AG10803 (cell line): ENCODE measurements at places on chromosomes 1 and 21.
A peak's percentile ranks its signal among the peaks of the same experiment; 100 is the strongest.

GRCh38 chr1:94654031-94654430 is 112.5 kb upstream of the F3 start:
- peak; percentile 43 for DNase-seq

DNA sequence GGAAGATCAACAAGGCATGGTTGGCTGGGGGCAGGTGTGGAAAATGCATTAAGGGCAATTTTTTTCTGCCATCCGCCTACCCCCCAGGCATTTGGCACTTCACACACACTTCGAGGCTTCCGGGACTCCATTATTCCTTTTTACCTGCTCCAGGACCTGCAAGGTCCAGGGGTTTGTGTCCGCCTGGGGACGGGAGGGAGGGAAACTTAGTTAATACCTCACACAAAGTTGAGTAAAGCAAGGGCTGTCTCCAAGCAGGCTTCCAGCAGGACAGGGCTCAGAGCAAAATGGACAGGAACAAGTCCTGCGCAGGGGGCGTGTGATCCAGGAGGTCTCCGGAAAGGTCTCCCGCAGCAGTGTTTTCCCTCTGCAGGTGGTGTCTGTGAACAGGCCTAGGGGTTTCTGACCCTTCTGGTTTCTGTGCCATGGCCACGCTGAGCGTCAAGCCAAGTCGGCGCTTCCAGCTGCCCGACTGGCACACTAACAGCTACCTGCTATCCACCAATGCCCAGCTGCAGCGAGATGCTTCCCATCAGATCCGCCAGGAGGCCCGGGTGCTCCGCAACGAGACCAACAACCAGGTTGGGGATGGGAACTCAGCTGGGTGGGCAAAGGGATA is 712 bp downstream of the TEKT2 start:
- DNase-seq = no peak

DNA sequence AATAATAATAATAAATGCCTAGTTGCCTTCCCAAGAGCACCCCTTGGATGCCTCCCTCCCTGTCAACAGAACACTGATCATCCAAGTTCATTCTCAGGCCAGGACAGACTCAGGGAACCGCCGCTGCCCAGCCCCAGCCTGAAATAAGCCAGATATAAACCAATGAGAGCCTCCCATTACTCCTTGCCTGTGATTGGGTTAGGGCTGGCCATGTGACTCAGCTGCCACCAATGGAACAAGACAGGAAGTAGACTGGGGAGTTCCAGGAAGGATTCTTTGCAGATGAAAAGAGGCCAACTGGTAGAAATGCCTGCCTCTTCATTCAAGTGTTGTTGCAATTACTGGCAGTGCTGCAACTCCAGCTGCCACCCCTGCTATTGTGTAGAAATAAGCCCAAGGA is 146.4 kb upstream of the TIAM1 start:
- no peak for DNase-seq

GRCh38 chr1:151143057-151143435 is 3.4 kb downstream of the SEMA6C start:
- DNase-seq = no peak

GRCh38 chr1:157085421-157085820 is 14.2 kb downstream of the ETV3L start:
- peak; percentile 62 for DNase-seq

DNA sequence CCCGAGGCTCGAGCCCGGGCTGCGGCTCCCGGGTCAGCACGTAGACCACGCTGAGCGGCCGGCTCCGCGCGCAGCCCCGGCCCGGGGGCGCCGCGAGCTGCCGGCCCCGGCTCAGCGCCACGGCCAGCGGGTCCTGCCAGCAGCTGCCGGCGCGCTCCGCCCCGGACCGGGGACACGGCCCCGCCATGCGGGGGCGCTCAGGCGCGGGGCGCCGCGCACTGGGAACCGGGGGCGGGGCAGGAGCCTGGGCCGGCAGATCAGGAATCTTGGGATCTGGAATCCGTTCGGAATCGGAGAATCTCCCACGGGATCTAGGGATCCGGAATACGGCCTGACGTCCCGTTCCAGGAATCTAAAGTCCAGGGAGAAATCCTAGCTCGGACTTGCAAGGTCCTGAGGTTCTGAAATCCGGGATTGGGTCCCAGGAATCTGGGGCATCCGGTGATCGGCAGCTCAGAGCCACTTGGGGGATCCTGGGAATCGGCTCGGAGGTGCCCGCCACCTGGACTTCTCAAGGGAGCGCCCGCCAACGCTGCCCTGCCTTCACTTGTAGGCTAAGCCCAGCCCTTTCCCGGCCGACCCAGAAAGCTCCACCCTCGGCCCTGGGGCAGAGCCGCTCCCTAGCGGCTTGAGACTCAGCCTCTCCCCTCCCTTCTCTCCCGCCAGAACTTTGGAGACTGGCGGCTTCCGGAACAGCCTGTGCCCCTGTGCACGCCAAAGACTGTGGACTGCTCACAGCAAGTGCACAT is at the start of gene MAP3K6:
Gene MAP3K6, minus strand, starts transcription at position 551 of the 749 bp plus-strand sequence. Its CDS starts 364 bp downstream, at position 187.
- DNase-seq = peak; percentile 76

DNA sequence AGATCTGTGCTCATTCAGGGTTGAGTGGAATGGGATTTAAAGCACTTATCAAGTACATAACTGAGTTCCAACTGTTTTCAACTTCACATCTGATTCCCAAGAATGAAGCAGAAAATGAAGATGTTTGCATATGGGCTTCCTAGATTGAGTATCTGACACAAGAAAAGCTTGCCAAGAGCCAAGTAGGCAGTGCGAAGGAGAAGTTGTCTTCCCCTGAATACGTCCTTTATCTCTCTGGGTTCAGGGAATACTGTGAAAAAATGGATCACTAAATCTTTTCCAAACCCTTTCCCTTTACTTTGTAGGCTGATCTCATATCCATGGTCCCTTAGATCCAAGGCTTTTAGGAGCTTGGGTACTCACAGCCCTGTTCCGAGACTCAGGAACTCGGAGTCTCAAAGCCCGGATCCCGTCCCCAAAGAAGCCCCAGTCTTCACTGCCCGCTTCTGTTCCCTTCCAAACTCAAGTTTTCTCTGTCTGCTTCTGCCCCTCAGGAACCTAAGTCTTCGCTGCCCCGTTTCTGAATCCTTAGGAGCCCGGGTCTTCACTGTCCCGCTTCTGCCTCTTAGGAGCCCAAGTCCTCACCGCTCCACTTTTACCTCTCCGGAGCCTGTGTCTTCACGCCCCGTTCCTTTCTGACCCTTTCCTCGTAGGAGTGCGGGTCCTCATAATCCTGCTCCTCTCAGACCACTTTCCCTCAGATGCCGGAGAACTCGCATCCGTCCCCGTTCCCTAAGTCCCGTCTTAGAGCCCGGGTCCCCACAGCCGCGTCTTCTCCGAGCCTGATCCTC is 616 bp downstream of the TAF12 start:
- no peak for DNase-seq

DNA sequence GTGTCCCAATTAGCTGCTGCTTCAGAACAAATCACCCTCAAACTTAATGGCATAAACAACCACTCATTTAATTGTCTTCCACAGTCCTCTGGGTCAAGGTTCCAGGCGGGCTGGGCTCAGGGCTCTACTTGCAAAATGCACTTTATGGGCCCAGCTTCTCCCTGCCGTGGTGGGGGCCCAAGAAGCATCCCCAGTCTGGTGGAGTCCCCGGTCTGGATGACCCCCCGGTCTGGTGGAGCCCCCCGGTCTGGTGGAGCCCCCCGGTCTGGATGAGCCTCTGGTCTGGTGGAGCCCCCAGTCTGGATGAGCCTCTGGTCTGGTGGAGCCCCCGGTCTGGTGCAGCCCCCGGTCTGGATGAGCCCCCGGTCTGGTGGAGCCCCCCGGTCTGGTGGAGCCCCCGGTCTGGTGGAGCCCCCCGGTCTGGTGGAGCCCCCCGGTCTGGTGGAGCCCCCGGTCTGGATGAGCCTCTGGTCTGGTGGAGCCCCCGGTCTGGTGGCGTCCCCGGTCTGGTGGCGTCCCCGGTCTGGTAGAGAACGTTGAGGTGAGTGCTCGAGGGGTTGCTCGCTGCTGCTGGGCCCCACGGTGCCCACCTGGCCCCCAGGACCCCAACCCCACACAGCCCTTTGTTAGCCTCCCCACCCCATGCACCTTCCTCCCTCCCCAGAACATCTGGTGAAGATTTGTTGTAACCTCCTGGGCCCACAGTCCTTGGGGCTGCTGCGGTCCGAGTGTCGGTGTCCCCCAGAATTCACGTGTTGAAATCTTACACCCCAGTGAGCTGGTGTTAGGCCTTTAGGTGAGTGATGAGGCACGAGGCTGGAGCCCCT is 33.8 kb downstream of the POFUT2 start:
- no peak for DNase-seq

GRCh38 chr1:61864489-61864888 is 122.2 kb downstream of the PATJ start:
- no peak for DNase-seq

GRCh38 chr1:46807046-46807972 is 8.5 kb downstream of the CYP4B1 start:
- DNase-seq = no peak

DNA sequence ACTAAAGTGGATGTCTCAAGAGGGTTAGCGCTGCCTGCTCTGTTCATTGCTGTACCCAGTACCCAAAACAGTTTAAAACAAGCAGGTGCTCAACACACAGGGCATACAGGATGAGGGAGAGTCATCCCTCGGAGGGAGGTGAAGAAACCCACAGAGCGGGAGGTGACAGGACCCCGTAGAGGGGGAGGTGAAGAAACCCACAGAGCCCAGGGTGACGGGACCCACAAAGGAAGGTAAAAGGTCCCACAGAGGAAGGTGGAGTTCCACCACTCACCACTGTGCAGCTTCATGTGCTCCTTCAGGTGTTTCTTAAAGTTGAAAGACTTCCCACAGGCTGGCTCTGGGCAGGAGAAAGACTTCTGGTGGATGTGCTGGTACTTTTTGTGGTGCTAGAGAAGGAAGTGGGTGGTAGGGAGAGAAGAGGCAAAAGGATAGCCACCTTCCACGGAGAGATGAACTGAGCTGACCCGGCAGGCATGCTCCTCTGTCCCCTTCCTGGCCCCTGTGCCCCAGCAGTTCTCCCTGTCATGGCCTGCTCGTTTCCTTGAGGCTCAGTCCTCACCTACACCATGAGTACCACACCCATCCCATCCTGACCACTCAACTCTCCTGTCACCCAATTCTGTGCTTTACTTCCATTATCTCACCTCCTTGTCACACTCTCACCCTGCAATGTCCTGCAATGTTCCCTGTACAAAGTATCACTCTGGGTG is 5.1 kb downstream of the ZNF692 start:
- DNase-seq = no peak

DNA sequence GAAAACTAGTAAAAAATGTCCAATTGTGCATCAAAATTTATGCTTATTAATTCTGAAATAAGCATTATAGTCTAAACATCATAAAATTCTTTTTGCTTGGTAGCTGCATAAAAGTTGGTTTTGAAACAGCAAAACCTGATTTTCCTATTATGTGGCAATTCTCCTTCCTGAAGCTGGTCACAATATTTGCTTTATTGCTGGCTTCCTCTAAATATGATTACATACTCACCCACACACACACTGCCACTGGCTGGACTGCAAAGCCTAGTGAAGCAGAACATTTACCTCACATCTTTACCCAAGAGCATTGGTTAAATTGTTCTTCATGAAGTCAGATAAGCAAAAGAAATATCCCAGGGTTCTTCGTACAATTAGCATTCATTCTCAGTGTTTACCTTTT is 103.0 kb downstream of the NR5A2 start:
- peak; percentile 18 for DNase-seq

DNA sequence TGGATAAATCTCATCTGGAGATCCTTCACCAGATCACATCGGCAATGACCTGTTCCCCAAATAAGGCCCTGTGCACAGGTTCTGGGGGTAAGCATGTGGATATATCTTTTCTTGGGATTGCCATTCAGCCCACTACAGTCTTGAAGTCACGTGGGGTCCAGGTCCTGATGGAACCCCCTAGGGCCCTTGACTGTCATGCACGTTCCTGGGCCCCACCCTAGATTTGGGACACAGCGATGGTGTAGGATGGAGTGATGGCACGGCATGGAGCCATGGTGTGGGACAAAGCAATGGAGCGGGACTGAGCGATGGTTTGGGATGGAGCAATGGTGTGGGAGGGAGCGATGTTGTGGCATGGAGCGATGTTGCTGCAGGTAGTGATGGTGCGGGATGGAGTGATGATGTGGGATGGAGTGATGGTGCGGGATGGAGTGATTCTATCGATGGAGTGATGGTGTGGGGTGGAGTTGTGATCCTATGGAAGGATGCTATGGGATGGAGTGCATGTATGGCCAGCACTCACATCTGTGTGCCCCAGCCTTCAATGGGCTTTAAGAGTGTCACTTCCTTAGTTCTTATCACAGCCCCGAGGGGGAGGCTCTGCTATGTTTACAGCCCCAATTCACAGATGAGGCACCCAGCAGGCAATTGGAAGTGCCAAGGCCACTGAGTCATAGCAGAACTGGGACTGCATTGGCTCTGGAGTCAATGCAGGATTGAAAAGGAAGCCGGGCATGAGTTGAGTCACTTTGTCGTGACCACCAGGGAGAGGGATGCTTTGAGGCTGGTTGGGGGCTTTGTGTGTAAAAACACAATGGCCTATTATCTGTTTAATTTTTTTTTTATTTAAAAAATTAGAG is 97.0 kb upstream of the C1orf174 start:
- DNase-seq = no peak

DNA sequence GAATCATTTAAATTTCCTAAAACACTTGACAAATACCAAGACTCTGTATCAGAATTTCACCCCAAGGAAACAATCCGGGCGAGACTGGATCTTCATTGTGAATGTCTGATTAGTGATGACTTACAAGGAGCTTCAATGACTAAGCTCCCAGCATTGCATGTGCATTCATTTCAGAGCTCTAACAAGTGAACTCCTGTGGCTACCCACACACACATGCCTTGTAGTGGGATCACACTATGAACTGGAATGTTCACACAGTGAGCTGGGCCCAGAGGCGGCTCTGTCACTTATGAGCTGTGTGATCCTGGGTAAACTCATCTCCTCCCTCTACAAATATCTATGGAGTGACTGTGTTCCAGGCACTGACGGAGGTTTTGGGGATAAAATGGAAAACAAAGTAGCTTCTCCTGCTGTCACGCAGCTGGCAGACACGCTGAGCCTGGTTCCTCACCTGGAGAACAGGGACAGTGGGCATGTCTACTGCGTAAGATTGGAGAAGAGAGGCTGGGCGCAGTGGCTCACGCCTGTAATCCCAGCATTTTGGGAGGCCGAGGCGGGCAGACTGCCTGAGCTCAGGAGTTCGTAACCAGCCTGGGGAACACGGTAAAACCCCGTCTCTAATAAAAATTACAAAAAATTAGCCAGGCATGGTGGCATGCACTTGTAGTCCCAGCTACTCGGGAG is 56.9 kb downstream of the CLSTN1 start:
- DNase-seq = peak; percentile 100

GRCh38 chr1:172320733-172321132 is 99.8 kb upstream of the C1orf105 start:
- DNase-seq = peak; percentile 44

DNA sequence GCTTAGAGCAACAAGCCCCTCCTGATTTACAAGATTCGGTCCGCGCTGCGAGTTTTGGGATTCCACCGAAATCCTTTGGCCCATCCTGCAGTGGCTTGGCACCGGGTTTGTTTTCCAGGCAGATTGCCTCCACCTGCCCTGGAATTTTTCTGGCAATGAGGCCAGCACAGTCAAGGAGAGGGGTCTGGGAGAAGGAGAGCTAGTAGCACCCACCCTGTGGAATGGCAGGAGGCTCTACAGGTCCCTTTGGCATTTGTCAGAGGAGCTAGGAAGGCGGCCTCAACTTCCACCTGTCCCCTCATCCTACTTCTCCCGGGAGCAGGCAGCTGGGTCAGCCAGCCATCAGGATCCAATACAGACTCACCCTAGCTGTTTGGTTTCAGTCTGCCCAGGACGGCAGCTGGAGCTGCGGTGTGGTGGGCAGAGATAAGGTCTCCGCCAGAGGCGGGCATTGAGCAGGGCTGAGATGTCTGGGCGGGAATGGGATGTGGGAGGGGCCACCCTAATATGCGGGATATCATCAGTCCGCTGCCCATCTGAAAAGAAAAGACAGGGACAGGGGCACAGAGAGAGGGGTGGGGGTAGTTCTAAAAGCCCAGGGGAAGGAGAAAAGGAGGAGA is 37.8 kb upstream of the PRELP start:
- DNase-seq = no peak
